Activated CD4-positive, alpha-beta memory T cell treated with anti-CD3 and anti-CD28 coated beads, Interleukin-2, amount 10 ng/mL, durations not matched to agents 7 days and 5 days (primary cell): ENCODE measurements at places on chromosomes 11 and 22.

DNA sequence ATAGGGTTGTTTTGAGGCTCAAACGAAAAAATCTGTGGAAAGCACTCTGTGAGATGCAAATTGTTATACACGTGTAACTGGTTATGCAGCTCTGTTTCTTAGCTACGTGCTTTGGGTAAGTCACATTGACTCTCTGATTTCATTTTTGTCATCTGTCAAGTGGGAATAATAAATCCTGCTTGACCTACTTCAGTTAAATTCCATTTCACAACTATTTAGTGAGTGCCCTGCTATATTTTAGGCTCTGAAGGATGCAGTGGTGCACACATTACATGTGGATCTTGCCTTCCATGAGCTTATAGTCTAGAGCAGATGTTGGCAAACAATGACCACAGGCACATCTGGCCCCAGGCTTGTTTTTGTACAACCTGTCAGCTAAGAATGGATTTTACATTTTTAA lies 133.6 kb upstream of the PLET1 start:
- no peaks in the 10 kb centered on the region for H3K27me3 ChIP-seq
- no peak for DNase-seq
- H3K4me1 ChIP-seq, result no peaks in the 10 kb centered on the region
- H3K4me3 ChIP-seq, result no peak overlapping the region

DNA sequence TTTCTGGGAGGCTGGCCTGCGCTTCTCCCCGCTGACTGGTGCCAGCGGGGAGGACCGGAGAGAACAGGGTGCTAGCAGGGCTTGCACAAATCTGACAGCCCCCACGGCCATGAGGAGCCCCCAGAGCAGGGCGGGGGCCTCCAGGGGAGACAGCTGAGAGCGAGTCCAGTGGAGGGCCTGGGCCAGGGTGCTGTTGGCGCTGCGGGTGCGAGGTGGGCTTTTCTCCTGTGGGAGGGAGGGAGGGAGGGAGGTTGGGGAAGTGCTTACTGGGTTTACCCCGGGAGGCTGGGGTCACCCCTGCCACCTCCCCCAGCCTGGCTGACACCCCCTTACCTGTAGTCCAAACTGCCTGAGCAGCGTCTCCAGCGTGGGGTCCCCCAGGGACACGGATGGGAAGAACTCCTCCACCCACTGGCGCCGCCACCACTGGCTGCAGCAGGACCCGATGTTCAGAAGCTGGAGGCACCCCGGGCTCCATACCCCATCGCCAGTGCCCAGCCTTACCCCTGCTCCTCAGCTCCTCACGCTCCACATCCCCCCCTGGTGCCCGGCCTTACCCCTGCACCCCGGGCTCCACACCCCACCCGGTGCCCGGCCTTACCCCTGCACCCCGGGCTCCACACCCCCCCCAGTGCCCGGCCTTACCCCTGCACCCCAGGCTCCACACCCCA lies 3.9 kb downstream of the LMF2 start:
- H3K36me3 ChIP-seq, result peaks cover 15% of the 10 kb centered on the region
- H3K27me3 ChIP-seq, result no peaks in the 10 kb centered on the region
- no peak for DNase-seq
- H3K4me1 ChIP-seq, result peaks cover 12% of the 10 kb centered on the region
- no peak overlapping the region for H3K4me3 ChIP-seq
- no peak overlapping the region for H3K27ac ChIP-seq

DNA sequence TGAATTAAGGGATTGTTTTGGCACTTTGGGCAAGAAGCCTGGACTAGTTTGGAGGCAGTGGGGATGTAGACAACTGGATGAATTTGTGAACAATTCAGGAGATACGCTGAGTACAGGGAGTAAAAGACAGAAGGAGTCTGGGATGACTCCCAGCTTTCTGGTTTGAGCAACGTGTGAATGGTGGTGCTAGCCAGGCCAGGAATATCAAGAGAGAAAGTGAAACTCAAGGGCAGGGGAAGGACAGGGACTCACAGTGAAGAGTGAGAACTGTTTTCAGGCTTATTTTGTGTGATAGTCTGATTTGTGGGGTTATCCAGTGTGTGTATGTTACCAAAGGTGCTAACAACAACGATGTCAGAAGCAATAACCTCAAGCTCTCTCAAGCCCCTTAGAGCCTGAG lies 15.9 kb downstream of the CHRM1 start:
- no peak for DNase-seq
- H3K27me3 ChIP-seq, result peaks cover 30% of the 10 kb centered on the region
- peaks cover 26% of the 10 kb centered on the region for H3K4me1 ChIP-seq
- H3K27ac ChIP-seq, result no peak overlapping the region
- no peaks in the 10 kb centered on the region for H3K36me3 ChIP-seq
- H3K4me3 ChIP-seq, result no peak overlapping the region

GRCh38 chr11:69384251-69385143 lies 90.5 kb downstream of the MYEOV start:
- H3K36me3 ChIP-seq, result no peaks in the 10 kb centered on the region
- DNase-seq, result no peak
- H3K27ac ChIP-seq, result no peak overlapping the region
- no peak overlapping the region for H3K4me3 ChIP-seq
- no peaks in the 10 kb centered on the region for H3K27me3 ChIP-seq

DNA sequence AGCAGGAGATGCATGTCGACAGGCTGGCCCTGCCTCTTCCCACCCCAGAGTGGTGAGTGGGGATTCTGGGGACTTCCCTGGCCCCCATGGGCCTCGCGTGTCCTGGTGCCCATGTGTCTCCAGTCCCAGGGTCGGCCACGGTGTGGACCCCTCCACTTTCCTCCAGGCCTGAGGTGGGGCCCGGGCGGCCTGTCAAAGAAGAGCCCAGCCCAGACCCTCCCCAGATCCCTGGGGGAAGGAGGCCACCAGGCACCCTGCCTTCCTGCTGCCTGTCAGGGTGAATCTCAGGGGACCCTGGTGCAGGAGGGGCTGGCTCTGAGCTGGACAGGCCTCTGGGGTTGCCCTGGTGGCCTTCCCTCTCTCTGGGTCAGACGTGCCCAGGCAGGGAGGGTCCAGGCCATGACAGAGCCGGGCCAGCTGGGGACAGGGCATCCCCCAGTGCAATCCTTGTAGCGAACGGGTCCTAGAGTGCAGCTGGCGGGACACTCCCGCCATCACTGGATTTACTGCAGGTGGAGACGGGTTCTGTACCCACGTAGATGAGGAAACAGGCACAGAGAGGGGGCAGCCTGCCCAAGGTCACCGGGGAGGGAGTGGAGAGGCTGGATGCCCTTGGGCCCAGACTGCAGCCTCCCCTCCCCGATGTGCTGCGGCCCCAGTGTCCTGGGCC lies 13.5 kb upstream of the MUC6 start:
- peaks cover 9% of the 10 kb centered on the region for H3K27me3 ChIP-seq
- no peak overlapping the region for H3K27ac ChIP-seq
- no peak for DNase-seq
- no peak overlapping the region for H3K4me3 ChIP-seq

GRCh38 chr11:120977266-120978137 lies 46.4 kb upstream of the TBCEL start:
- H3K36me3 ChIP-seq, result no peaks in the 10 kb centered on the region
- no peaks in the 10 kb centered on the region for H3K4me1 ChIP-seq
- H3K27ac ChIP-seq, result no peak overlapping the region
- H3K4me3 ChIP-seq, result no peak overlapping the region
- DNase-seq, result no peak
- H3K27me3 ChIP-seq, result peaks cover 32% of the 10 kb centered on the region

- H3K4me1 ChIP-seq, result no peaks in the 10 kb centered on the region
- no peak overlapping the region for H3K27ac ChIP-seq
- H3K27me3 ChIP-seq, result peaks cover 22% of the 10 kb centered on the region
- no peak overlapping the region for H3K4me3 ChIP-seq
- no peaks in the 10 kb centered on the region for H3K36me3 ChIP-seq
Observed at GRCh38 chr11:45365961-45366618, 79.9 kb upstream of the SYT13 start.

- DNase-seq, result peak; percentile 62
- H3K27me3 ChIP-seq, result peaks cover 40% of the 10 kb centered on the region
Observed at GRCh38 chr11:2268729-2269600, 1.4 kb downstream of the ASCL2 start.

DNA sequence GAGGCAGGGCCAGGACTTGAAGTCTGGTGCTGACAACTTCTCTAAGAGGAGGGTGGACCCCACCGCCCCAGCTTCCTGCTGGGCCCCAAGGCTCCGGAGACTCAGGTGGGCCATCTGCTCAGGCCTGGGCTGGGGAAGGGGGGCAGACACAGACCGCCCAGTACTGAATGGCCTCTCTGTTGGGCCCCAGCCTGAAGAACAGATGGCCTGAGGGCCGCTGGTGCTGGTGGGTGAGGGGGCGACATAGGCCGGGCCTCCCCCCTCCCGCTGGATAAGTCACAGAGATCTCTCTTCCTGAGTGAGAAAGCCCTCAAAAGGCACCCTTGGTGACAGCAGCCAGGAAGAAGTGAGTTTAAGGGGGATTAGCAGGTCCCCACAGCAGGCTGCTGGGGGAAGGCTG lies 12.5 kb upstream of the TP53I11 start:
- no peak overlapping the region for H3K4me3 ChIP-seq
- H3K27me3 ChIP-seq, result peaks cover 2% of the 10 kb centered on the region
- no peak overlapping the region for H3K27ac ChIP-seq
- H3K4me1 ChIP-seq, result no peaks in the 10 kb centered on the region
- no peak for DNase-seq

DNA sequence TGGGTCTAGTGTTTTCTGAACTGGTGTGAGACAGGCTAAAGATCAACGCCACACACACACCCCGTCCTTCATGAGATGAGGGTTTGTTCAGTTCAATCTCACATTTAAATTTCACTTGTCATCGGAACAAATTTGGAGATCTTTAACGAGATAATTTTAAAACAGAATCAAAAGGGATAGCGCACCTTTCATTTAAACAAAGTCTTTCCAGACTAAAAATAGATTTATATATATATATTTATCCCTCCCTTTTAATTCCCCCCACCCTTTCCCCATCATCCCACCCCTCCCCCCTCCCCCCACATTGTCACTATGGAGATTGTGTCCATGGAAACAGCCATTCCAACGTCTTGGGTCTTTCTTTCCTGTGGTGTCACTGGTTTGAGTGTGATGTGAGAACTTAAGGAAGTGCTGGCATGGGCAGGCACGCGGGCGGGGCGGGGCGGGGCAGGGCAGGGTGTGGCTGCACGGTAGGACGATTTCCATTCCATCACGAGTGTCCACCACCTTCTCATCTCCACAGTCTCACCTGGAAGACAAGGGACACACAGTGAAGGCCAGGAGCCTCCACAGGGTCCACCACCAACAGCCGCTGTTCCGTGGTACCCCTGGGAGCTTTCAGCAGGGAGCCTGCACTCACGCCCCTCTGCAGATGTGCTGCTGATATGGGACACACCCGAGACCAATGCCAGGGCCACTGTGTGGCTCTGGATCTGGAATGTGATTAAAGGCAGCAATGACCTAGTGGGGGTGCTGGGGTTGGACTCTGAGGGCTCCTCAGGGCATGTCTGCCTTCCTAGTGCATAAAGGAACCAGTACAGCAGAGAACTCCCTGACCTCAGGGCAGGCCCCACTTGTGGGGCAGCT lies 30.5 kb upstream of the CYP2D6 start:
- no peak for DNase-seq
- H3K4me3 ChIP-seq, result no peak overlapping the region
- peaks cover 10% of the 10 kb centered on the region for H3K4me1 ChIP-seq
- peaks cover 8% of the 10 kb centered on the region for H3K36me3 ChIP-seq

- H3K4me1 ChIP-seq, result no peaks in the 10 kb centered on the region
- DNase-seq, result no peak
- no peak overlapping the region for H3K4me3 ChIP-seq
- no peaks in the 10 kb centered on the region for H3K36me3 ChIP-seq
- peaks cover 16% of the 10 kb centered on the region for H3K27me3 ChIP-seq
Observed at GRCh38 chr11:17649261-17649660, 70.1 kb upstream of the MYOD1 start.

DNA sequence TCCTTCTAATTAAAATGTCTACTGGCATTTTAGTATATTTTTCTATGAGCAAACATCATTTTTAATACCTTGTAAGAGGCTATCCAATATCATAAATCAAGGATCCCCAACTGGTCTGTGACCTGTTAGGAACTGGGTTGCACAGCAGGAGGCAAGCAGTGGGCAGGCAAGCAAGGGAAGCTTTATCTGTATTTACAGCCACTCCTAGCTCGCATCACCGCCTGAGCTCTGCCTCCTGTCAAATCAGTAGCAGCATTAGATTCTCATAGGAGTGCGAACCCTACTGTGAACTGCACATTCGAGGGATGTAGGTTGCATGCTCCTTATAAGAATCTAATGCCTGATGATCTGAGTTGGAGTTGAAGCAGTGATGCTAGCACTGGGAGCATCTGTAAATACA lies 70.2 kb upstream of the CREB3L1 start:
- H3K4me3 ChIP-seq, result no peak overlapping the region
- peaks cover 20% of the 10 kb centered on the region for H3K4me1 ChIP-seq
- DNase-seq, result no peak
- H3K27me3 ChIP-seq, result peaks cover 29% of the 10 kb centered on the region

DNA sequence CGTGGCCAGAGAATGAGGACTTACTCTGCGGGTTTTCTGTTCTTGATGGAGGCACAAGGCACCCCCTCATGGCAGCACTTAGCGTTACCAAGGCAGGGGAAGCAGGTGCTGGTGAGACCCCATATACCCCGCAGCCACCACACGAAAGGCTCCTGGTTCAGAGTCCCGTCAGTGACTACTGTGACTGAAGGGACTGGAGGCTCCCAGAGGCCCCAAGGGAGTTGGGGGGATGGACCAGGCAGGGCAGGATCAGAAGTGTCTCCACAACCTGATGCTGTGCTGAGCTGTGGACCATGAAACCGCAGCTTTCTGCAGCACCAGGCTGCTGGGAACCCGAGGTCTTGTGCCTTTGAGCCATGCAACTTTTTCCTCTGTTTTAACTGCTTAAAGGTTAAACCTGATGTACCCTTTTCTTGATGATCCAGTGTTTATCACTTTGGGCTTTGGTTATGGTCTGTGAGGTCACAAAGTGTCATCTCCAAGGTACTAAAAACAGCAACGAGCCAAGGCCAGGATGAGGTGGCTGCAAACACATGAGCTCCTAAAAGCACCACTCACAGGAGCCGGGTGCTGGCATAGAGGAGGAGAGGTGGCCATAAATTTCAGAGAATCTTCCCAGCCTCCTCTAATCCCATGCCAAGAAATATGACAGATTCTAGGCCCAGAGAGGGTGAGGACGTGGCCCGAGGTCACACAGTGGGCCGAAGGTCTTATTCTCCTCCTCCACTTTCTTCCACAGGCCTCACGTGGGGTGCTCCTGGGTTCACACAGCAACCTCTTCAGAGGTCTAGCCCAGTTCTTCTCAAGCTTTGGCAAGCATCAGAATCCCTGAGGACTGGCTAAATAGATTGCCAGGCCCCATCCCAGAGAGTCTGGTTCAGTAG lies 4.2 kb upstream of the LRRC32 start:
- no peak overlapping the region for H3K4me3 ChIP-seq
- peaks cover 56% of the 10 kb centered on the region for H3K4me1 ChIP-seq
- peaks cover 13% of the 10 kb centered on the region for H3K27me3 ChIP-seq
- H3K36me3 ChIP-seq, result no peaks in the 10 kb centered on the region
